ENCODE measurements at places on chromosomes 16 and 17.
A peak's percentile ranks its signal among the peaks of the same experiment; 100 is the strongest.

DNA sequence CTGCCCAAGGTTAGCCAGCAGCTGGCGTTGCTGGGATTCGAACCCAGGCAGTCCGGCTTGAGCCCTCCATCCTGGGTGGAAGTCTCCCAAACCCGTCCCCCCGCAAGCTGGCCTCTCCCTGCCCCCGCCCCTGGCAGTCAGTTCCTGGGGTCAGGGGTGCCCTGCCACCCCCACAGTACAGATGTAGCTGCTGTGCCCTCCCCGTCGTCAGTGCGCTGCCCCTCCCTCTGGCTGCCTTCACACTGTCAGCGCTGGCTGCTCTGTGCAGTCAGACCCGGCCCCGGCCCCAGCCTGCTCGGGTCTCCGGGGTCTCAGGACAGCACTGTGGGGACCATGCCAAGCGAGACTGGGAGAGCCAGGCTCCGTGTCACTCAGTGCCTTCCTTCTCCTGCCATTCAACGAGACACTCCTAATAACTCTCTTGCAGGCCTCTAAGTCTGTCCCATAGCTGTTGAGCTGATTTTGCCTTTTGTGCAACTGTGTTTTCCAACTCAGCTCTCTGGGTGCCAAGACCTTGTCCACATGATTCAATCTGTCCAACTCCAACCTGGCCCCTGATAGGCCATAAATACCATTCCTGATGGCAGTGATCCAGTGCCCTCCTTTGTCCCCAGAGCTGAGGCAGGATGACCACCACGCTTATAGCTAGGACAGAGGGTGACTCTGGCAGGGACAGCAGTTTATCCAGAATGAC is 55.5 kb upstream of the IL34 start:
- no peak for DNase-seq

GRCh38 chr17:75060434-75061054 is 13.5 kb downstream of the KCTD2 start:
- DNase-seq = no peak

DNA sequence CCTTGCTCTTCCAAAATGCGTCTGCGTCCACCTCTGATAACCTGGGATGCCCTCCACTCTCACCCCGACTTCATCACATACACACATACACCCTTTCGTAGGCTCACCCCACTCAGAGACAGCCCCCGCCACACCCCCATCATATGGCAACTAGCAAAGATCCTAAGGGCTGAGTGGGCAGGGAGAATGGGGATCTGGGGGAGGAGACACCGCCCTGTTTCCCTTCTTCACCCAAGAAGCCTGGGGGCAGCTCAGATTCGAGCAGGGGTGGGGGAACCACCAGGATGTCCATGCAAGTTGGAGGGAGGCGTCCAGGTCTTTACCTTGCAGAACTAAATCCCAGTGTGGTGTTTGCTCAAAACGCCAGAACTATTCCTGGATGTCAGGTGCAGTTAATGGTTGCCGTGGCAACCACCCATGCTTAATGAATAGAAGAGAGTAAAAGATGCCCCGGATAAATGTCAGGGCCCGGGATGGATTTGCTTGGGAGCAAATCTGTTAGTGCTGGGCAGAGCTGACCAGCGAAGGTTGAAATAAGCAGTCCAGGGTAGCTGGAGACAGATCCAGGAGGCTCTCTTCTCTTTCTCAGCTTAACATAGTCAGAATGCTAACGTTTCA is 72.8 kb downstream of the CACNG3 start:
- peak; percentile 63 for DNase-seq

DNA sequence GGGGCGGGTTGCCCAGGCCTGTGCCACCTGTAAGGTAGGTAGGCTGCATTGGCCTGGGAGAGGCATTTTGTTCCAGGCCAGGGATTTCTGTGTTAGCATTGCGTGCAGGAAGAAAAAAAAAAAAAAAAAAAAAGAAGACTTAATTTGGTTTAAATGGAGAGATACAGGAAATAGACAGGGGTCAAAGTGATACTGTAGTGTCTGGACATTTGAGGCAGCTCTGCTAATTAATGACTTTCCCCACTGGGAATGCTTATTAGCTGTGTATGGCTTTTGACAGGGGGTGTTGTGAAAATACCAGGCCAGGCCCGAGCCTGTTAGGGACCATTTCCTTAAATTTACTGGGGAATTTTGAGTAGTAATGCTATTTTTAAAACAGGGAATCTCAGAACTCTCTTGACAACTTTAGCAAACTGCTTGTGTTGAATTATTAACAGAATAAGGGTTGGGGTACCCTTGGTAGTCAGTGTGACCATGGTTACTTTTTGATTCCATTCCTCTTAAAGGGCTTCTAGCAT is 1.0 kb downstream of the MAP2K4 start:
- DNase-seq = no peak

DNA sequence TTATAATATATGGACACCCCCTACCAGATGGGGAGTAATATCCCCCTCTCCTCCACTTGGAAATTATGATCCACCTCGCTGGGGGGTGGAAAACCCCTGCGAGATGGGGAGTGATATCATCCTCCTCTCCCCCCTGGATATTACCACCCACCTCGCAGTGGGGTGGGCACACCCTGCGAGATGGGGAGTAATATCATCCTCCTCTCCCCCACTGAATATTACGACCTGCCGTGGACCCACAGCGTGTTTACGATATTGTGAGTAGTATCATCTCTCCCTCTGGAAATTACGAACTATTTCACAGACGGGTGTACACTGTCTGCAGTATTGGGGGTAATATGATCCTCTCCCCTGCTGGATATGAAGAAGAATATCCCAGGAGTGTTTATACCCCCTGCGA is 228.3 kb upstream of the WSCD1 start:
- DNase-seq = no peak

DNA sequence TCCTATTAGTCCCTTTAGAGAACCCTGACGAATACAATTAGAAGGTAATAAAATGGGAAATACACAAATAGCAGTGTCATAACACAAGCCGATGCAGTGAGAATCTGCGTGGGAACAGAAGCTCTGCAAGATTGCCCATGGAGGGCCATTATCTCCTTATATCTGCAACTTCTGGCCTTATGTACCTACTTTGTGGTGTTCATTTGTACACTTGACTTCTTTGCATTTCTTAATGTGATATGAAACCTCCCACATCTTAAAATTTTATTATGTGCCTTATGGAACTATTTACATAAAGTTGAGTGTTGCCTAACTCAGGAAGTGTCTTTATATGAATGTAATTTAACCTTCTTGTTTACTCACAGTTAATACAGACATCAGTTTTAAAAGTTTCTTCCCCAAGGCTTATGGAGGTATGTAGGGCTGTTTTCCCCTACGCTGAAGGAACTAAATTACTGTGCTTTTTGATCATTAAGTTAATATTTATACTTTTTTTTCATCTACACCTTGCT is 10.1 kb upstream of the TANC2 start:
- no peak for DNase-seq
